H1 (cell line): ENCODE measurements at places on chromosomes 5 and 9. TPM values are rescaled to one million over a fixed set of nuclear protein-coding genes. Genes with fewer than 3 reads are reported as not detected.

Gene AQP7
- total RNA-seq, result not detected in 2 replicates

DNA sequence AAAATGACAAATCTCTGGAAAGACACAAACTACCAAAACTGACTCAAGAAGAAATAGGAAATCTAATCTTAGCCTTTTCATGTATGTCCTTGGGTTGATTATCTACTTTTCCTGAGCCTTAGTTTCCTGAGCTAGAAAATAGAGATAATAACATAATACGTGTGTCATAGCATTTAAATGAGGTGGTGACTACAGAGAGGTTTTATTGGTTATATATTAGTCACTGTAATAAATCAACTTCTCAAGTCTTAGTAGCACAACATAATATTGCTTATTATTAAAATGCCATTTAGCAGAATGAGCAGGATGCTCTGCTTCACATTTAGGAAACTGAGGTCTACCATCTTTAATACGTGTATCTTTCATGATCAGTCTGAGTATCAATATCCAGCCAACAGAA lies 7.1 kb upstream of the PJA2 start:
- no peak for DNase-seq
- H3K36me3 ChIP-seq, result no peaks in the 10 kb centered on the region
- no peaks in the 10 kb centered on the region for H3K27me3 ChIP-seq
- H3K4me1 ChIP-seq, result peaks cover 6% of the 10 kb centered on the region
- no peak overlapping the region for H3K4me3 ChIP-seq

DNA sequence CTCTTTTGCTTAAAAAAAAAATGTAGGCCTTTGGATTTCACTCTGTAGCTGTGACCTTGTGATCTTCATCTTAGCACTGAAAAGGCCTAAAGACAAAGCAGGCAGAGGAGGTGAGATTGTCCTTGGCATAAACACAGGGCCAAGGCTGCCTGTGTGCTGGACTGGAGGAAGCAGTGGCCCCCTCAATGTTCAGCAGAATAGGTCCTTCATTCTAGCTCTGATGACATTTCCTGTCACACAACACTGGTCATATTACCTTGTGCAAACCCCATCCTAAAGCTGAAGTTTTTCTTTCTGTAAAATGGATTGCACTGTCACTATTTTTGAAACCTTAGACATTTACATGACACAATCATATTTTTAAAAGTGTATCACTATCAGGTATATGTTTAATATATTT lies 147.4 kb downstream of the INSYN2B start:
- H3K27me3 ChIP-seq, result no peaks in the 10 kb centered on the region
- no peaks in the 10 kb centered on the region for H3K36me3 ChIP-seq
- no peak overlapping the region for H3K4me3 ChIP-seq

Gene SH3GL2
- 4.9 and 5.3 TPM in 2 replicates for total RNA-seq

Gene SLC6A3
- 0.46 and 0.48 TPM in 2 replicates for total RNA-seq
